Immature natural killer cell (primary cell): ENCODE measurements at places on chromosomes 7 and 10.

DNA sequence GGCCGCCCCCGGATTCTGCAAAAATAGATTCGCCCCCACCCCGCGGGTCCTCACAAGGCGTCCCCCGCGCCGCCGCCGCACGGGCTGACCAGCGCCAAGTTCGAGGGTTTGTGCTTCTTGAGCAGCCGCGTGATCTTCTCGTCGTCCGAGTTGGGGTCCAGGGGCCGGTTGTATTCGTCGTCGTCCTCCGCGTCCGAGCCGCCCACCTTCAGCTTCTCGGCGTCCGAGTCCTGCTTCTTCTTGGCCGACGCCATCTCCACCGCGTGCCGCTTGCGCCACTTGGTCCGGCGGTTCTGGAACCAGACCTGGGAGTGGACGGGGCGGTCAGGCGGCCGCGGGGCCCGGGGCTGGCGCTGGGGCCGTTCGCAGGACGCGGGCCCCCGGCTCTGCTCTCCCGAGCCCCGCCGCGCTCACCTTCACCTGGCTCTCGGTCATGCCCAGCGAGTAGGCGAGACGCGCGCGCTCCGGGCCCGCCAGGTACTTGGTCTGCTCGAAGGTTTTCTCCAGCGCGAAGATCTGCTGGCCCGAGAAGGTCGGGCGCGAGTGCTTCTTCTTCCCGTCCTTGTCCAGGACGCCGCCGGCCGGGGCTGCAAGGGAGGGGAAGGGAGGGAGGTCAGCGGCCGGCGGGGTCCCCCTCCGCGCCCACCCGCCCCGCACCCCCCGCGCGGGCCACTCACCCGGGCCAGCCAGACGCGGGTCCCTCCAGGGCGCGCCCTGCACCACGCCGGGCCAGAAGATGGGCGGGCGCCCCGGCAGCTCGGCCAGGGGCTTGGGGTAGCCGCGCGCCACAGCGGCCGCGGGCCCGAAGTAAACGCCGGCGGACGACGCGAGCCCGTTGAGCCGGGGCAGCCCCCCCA is 853 bp downstream of the NKX6-2 start:
- no peak for DNase-seq

- DNase-seq: no peak
These were observed 218.5 kb downstream of the GRID1 start for GRCh38 chr10:86148117-86148516.

DNA sequence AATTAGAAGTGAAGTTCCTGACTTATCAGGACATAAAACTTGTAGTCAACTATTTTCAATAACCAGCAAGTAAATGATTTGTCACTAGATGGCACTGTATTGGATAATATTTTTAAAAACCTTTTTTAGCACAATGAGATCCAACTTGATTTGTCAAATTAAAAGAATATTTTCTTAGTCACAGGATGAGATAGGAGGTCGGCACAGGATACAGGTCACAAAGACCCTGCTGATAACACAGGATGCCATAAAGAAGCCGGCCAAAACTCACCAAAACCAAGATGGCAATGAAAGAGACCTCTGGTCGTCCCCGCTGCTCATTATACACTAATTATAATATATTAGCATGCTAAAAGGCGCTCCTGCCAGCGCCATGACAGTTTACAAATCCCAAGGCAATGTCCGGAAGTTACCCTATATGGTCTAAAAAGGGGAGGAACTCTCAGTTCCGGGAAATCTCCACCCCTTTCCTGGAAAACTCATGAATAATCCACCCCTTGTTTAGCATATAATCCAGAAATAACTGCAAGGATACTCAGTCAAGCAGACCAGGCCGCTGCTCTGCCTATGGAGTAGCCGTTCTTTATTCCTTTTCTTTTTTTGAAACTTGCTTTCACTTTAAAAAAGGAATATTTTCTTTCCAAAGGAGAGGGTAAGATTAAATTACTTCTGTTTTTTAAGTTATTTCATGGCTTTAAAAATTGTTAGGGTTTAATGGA is 255.7 kb upstream of the MKLN1 start:
- no peak for DNase-seq

- DNase-seq: no peak
These were observed 498 bp upstream of the C10orf53 start for GRCh38 chr10:49678827-49679479.

- no peak for DNase-seq
These were observed 4.1 kb downstream of the FHIP2A start for GRCh38 chr10:114825513-114826253.

DNA sequence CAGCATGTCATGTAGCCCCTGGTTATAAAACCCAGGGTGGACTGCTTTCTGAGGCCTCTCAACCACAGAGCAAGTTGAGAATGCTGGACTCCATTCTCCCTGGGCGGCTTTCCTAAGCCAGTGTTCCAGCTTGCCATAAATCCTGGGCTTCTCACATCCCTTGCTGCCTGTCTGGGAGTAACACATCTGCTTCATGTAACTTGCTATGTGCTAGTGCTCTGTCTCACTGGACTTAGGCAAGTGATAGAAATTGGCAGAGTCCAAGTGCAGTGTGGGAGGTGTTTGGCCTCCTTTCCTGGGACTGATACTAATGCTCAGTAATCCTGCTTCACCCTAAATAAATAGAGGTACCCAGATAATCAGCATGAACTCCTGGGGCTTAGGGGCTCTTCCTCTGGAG is 277.1 kb upstream of the POM121L12 start:
- no peak for DNase-seq
